ENCODE measurements at places on chromosomes 1 and 21.

DNA sequence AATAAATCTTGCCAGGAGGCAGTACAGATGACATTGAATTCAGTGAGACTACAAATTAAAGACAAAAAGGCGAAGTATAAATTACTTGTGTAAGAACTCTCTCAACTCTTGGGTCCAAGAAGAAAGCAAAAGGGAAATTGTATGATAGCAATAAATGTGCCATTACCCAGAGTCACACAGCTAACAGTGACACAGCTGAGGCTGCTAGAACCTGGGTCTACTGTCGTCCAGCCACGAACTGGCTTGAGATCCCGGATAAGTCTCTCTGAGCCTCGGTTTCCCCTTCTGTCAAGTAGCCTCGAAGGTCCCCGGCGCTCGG is 362 bp upstream of the ROR1 start:
- DNase-seq = no peak

- no peak for DNase-seq
Measured at GRCh38 chr21:16579538-16579937, 849.8 kb downstream of the USP25 start.

- no peak for DNase-seq
Measured at GRCh38 chr1:151993734-151994496, at the start of gene S100A10. S100A10 (minus strand) TSS chr1:151993859; CDS start chr1:151986230, 7,629 bp downstream.

DNA sequence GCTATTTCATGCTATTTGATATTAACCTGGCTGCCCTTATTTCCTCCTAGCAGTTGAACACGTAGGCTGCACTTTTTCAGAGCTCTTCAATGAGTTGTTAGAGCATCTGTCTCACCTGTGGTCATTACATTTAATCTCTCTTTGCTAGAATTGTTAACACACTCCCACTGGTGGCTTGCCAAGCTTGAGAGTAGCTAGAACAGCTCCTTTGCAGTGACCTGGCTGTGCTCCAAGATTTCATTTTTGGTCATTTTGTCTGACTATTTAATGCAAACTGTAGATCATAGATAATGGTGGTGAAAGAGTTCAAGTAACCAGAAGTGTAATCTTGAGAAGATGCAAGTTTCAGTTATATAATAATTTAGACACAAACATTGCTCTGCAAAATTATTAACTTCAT is 105.6 kb downstream of the LRRC7 start:
- DNase-seq = no peak

DNA sequence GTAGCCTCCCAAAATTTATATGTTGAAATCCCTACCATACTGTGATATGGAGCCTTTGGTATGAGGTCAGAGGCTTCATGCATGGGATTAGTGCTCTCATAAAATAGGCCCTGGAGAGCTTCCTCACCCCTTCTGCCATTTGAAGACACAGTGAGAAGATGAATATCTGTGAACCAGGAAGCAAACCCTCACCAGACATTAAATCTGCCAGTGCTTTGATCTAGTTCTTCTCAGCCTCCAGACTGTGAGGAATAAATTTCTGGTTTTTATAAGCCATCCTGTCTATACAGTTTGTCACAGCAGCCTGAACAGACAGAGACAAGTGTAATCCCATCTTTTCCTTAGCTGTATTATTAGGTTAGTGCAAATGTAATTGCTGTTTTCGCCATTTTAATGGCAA is 88.4 kb downstream of the OLFML2B start:
- no peak for DNase-seq

DNA sequence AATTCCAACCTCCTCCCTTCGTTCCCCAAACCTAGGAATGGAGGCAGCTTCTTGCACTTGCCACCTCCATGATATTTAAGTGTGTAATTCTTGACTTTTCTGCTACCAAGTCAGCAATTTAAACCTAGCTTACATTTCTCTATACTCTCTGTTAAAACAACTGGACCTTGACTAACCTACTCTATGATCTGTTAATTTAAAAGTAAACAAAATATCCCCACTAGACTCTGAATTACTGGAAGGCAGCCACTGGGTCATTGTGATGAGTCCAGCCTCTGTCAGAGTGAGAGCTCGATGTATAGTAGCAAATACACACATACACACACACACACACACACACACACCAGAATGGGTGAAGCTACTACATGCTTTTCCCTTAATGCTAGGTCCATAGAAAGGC is 40.0 kb upstream of the DHCR24 start:
- DNase-seq = no peak

DNA sequence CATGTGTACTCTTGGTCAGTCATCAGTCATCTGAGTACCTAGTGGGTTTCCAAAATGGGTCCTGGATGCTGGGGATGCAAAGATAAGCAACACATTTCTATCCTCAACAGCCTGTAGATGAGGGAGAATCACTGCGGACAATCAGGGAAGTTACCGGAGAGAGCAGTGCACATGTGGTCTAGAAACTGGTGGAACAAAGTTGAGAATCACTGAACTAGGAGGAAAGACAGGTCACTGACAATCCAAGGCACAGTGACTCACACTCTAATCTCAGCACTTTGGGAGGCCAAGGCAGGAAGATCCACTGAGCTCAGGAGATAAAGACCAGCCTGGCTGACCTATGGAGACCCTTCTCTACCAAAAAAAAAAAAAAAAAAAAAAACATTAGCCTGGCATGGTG is 31.4 kb upstream of the LGALS8 start:
- no peak for DNase-seq

DNA sequence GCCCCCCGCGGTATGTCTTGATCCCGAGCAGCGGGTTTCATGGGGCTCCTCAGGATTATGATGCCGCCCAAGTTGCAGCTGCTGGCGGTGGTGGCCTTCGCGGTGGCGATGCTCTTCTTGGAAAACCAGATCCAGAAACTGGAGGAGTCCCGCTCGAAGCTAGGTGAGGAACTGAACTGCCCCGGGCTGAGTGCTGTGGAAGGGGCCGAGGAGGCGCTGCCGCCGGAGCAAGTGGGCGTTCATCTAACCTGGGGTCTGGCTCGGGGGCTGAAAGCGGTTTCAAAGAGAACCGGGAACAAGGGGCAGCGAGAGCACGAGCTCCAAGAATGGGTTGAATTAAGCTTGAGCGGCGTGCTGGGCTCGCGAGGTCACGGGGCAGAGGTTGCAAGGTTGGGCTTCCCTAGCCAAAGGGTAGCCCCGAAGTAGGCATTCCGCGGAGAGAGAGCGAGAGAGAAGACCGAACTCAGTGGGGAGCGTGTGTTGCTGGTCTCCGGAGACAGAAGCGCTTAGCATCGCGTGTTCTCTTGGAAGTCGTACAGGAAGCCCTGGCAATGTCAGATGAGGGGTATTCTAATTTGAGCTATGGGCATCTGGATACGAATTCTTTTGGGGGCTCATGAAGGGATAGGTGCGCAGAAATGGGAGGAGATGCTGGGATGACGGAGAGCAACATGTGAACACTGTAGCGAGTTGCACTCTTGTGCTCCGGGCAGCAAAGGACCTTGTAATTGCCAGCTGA is 732 bp downstream of the HS2ST1 start:
- peak; percentile 17 for DNase-seq

DNA sequence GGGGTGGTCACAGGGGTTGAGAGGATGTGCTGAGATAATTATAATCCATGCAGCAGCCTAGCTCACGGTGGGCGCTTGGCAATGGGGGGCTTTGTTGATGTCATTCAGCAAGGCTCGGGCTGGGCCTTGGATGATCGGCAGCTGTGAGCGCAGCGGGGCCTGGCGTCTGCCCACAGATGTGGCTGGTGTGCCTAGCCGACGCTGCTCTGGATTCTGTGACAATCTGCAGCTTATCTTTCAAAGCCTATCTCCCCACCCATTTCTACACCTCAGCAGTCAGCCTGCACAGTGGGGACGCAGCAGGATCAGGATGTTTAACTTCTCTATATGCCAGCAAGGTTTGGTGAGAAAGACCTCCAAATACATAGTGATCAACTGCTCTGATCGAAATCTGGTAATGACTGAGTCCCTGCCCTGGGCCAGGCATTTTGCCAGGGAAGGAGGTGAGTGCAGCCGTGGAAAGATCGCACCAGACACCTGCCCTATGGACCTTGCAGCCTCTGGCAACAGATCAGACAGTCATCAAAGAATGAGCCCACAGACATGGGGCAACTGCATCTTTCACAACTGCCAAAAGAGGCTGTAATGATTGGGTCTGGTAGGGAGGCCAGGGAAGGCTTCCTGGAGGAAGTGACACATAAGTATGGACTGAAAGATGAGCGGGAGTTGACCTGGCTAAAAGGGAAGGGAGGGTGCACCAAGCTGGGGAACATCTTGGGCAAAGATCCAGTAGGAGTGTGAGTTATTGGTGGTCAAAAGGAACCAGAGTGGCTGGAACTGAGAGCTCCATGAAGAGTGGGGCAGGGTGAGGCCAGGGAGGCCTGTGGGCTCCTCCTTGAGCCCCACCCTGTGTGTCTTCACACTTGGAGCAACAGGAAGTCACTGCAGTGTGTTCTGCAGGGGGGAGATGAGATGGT is 35.3 kb downstream of the EPHB2 start:
- DNase-seq = peak; percentile 17

- DNase-seq = no peak
Measured at GRCh38 chr1:7287013-7287412, 484.1 kb upstream of the VAMP3 start.

GRCh38 chr1:161209790-161210409 is 5.2 kb upstream of the FCER1G start:
- peak; percentile 67 for DNase-seq

- peak; percentile 76 for DNase-seq
Measured at GRCh38 chr1:22831729-22832413, 121.2 kb downstream of the EPHB2 start.

GRCh38 chr21:38123626-38124025 is 133.2 kb upstream of the KCNJ15 start:
- DNase-seq = no peak

GRCh38 chr1:32872192-32872460 is 1.4 kb upstream of the FNDC5 start:
- no peak for DNase-seq

- DNase-seq = no peak
Measured at GRCh38 chr1:81635816-81636215, 164.9 kb upstream of the ADGRL2 start.

DNA sequence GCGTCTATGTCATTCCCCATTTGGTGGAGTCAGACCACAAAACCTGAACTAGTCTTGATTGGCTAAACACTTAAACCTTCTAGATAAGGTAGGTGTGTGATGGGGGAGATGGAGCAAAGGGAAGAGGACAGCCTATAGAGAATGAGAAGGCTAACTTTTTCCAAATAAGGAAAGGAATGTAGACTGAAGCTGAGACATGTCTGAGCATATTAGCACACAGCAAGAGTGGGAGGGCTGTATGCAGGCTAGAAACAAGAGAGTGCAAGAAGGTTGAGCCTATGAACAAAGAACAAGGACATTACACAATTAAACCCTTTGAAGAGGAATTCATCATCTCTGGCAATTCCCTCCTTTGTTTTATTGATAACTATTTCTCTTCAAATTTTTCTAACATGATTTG is 89.2 kb upstream of the OLFM3 start:
- no peak for DNase-seq

DNA sequence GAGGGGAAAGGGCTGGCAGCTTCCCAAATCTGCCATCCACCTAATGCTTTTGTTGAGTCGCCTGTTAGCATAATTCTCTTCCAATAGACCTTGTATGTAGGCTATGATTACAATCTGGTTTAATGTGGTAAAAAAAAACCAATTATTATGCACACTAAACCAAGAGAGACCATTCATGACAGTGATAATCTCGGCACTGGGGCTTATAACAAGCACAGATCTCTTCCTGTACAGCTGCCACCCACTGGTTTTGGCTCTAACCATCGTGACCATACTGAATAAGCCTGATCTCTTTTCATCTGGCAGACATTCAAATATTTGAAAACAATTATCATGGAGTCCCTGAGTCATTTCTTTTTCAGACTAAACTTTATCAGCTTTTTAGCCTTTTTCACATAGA is 12.0 kb upstream of the SYT14 start:
- DNase-seq = peak; percentile 29

DNA sequence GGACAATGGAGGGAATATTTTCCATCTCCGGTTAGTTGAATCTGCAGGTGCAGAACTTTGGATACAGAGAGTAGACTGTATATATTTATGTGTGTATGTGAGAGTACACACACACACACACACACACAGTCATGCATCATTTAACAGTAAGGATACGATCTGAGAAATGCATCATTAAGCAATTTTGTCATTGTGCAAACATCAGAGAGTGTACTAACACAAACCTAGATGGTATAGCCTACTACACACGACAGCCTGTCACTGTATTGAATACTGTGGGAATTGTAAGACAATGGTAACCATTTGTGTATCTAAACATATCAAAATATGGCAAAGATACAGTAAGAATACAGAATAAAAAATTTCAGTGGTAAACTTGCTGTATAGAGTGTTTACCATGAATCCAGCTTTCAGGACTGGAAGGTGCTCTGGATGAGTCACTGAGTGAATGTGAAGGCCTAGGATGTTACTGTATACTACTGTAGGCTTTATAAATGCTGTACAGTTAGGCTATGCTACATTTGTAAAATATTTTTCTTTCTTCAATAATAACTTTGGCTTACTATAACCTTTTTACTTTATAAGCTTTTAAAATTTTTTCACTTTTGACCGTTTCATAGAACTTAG is 138.5 kb downstream of the ZZZ3 start:
- DNase-seq = no peak

- DNase-seq = no peak
Measured at GRCh38 chr1:206060844-206061243, 7.9 kb downstream of the RHEX start.

DNA sequence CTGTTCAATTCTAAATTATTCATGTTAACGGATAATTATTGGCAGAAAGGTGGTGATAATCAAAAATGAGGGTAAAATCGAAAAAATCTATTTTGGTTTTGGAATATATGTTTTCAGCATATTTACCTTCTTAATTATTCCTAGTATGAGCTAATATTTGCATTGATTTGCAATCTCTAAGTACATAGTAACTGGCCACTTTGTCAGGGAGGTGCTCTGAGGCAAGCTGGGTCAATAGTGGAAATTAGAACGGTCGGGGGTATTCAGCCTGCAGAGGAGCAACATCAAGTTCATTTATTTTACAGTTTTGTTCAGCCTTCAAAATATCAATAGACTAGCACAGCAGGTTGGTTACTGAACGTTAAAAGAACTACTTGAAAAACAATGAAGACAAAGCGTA is 1.8 kb downstream of the OTUD7B start:
- no peak for DNase-seq

DNA sequence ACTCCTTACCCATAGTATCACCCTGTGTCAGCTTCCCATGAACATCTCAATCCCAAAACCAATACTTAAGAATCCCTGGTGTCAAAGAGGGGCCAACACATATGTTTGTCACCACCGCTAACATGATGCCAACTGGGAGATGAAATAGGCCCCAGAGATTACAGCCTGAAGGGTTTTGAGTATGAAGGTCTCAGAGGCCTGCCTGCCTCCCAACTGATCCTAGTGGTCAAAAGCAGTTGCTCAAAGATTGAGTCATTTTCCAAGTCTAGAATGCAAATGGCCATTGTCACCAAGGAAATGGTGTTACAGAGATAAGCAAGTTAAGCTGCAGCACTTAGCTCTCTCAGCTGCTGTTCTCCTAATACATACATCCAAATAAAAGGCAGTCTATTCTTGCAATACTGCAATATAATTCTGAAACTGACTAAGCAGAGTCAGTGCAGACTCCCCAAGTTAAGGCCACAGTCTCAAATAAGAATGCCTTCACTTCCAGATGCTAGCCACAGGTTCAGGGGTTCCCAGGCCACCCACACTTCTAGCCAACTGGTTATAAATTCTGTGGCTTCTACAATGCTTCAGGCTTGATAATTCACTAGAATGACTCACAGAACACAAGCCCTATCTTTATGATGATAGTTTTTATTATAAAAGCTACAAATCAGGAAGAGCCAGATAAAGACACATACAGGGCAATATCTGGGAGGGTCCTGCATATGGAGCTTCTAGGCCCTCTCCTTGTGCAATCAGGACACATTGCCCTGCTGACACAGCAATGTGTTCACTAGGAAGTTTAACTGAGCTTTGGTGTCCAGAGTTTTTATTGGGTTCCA is 18.7 kb downstream of the DUSP10 start:
- no peak for DNase-seq
